Epithelial cell of proximal tubule (primary cell): ENCODE measurements at places on chromosomes 3 and 15. TPM values are rescaled to one million over a fixed set of nuclear protein-coding genes. Genes with fewer than 3 reads are reported as not detected.

GRCh38 chr15:41013691-41014414 lies 60.6 kb downstream of the CHAC1 start:
- no peak for DNase-seq

- no peak for DNase-seq
These were observed at the start of gene FAM3D for GRCh38 chr3:58666683-58667082. Gene FAM3D (minus strand): TSS chr3:58666774. CDS start chr3:58655563, 11,211 bp downstream.

WNT7A gene
- total RNA-seq: 8.6 and 10.3 TPM in 2 replicates

DNA sequence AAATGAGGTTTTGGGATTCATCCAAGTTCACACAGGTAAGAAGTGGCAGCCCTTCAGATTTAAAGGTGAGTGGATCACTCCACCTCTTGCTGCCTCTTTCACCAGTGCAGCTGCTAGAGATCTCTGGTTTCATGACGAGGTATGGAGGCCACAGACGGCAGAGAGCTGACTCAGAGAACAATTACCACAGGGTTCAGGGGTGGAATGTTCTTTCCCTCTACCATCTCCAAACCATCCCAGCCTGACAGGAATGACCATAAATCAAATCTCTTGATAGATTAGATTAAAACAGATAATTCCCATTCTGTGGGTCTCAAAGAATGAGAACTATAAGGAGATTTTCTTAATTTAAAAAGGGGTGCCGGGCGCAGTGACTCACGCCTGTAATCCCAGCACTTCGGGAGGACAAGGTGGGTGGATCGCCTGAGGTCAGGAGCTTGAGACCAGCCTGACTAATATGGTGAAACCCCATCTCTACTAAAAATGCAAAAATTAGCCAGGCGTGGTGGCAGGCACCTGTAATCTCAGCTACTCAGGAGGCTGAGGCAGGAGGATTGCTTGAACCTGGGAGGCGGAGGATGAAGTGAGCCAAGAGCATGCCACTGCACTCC lies 174.2 kb upstream of the ATP11B start:
- no peak for DNase-seq

DNA sequence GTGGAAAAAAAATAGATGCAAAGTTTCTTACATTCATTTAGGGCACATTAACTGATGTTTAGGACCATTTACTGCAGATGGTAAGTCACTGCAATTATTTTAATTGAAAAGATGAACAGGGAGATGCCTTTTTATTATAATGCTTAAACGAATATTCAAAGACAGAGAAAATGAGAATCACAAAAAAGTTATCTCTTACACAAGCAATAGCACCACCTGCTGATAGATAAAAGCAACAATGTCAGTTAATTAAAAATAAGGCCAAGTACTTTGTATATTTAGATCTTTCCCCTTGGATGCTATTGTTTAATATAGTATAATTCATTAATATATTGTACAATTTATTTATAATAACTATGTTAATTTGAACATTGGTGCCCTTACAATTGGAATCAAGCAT lies 55.9 kb downstream of the IFT80 start:
- DNase-seq: no peak

FBXL2 gene
- total RNA-seq: 10.8 and 13.4 TPM in 2 replicates

ISLR gene
- not detected in 2 replicates for total RNA-seq

DNA sequence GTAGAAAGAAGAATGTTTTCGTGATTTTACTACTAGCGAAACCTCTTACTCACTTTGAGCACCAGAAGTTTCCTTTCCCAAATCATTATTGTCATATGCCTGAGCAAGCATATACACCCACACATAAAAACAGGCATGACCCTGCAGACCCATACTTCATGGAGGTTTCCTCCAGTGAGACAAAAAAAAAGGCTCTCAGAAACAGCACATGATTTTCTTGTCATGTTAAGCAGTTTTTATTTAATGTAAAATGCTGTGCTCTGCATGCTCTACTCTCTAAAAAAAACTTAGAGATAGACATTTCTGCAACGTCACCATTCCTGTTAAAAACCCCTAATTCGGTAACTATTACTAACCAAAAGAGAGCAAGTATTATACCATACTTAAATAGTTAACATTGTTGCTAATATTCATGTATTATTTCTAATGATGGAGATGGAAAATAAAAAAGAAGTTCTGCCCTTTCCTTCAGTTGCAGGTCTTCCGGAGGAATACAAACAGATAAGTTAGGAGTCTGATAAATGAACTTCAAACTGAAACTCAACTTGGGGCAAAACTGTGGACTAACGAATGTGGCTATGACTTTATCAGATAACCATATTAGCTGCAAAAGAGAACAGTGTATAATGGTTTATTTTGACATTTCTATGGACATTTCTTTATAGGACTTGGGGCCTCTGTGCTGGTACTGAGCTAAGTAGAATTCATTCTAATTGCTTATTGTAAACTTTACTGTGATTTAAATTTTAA lies 15.9 kb downstream of the CD200R1 start:
- DNase-seq: no peak

GRCh38 chr15:64263567-64263966 lies 92.4 kb downstream of the CSNK1G1 start:
- no peak for DNase-seq

DNA sequence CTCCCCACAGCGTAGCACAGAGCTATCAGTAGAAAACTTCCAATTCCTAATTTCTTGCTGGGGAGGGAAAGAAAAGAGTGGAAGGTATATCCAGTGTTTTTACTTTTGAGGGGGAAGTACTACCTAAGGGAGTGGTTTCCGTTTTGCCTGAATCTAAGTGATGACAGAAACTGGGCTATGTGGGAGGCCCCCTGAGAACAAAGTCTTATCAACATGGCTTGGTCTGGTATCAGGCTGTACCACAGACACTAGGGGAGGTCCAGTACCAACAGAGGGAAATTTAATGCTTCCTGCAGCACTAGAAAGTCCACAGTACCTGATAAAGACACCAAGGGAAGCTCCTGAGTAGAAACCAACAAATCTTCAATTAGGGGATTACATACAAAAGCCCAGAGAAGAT lies 199.2 kb downstream of the IL5RA start:
- no peak for DNase-seq

DNA sequence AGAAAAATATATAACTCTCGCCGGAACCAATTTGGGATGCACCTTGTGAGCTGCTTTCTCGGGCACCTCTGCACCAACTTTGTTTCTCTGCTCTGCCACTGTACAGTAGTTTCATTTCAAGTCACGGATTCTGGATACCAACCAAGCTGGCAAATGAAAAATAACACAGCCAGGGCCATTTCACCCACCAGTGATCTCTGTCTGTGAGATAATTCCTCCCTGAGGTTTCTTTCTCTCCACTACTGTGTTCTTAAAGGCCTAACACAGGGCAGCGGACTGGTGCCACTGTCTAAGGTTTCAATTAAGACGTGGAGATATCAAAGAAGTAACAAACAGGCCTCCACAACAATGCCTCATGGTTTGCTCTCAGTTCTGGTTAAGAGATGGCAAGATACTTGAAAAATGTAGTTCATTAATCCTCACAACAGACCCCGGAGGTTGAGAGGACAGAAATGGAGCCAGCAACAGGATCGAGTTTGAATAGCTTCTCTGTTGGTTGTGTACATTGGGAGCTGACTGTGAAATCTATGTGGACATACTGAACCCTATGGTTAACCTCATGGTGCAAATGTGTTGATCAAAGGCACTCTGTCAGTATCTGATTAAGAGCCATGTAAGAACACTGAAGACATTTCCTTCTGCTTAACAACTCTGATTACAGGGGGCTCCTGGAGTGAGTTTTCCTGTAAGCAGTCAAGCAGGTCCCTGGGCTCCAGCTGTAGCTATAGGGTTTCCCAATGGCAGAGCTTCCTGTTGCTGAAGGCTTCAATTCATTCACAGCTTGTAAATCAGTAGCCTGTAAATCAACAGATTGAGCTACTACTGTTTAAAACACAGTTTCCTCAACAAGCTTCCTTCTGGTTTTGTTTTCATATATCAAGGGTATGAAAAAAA lies 470.5 kb downstream of the EPHA3 start:
- no peak for DNase-seq

GRCh38 chr3:4514321-4514720 lies 21.2 kb downstream of the ITPR1 start:
- DNase-seq: no peak

GRCh38 chr3:82020282-82020681 lies 258.8 kb upstream of the GBE1 start:
- DNase-seq: no peak

DNA sequence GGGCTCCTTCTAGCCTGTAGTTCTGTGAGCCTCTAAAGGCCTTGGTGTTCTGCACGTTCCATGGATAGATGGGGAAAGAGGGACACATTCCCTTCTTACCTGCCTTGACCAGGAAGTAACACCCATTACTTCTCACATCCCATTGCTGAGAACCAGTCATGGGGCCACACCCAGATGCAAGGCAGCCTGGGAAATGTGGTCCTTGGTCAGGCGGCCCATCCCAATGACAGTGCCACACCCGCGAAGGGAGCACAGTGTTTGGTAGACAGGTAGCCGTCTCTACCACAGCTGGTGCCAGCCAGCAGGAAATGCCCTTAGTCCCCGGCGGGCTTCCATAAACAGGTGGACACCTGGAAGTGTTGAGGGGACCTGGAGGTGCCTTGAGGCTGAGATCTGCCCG lies 23.2 kb upstream of the LCTL start:
- no peak for DNase-seq

DNA sequence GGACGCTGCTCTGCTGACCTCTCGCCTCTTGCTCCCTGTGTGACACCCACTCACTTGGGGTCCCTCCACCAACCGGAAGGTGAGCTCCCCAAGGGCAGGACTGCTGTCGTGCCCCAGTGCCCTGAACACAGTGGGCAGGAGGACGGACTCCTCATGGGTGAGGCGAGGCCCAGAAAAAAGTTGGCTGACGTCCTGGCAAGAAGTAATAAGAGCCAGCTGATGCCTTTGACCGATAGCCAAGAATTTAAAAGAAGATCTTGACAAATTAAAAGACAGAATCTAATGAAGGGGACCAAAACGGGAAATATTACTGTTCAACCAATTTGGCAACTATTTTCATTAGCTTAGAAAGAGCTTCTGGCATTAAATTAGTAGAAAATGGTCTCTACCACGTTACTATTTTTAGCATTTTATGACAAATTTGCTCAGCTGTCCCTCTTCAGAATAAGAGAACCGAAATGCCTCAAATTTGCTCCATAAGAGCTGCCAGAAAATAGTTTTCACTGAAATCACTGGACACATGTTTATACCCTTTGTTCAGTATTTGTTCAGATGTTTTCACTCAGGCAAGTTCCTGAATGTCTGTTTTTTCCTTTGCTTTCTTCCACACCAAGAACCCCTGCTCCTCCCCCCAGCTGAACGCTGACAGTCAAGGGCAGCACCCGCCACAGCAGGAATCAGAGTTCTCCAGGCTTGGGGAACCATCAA lies 60.5 kb downstream of the XXYLT1 start:
- no peak for DNase-seq

INSYN1 gene
- total RNA-seq: under 0.01 and 2.0 TPM in 2 replicates

GRCh38 chr3:15499536-15499935 lies 22.0 kb downstream of the COLQ start:
- DNase-seq: no peak

DNA sequence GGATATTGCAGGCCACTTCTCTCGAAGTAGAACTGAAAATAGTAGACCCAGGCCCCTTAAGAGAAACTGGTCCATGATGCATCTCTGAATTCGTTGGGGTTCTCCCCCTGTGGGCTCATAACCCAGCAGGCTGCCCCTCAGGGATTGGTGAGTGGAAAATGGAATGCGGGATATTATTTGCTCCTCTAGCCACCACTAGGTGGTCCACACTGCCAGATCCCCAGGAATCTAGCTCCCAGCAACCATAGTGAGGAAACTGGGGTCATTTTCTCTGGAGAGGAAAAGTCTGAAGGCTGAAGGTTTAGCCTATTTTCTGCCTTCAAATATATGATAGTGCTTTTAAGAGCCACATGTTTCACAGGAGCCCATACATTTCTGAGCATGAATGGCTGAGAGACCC lies 6.7 kb downstream of the CX3CR1 start:
- no peak for DNase-seq

GRCh38 chr3:13462125-13462629 lies 17.9 kb upstream of the HDAC11 start:
- DNase-seq: no peak

DNA sequence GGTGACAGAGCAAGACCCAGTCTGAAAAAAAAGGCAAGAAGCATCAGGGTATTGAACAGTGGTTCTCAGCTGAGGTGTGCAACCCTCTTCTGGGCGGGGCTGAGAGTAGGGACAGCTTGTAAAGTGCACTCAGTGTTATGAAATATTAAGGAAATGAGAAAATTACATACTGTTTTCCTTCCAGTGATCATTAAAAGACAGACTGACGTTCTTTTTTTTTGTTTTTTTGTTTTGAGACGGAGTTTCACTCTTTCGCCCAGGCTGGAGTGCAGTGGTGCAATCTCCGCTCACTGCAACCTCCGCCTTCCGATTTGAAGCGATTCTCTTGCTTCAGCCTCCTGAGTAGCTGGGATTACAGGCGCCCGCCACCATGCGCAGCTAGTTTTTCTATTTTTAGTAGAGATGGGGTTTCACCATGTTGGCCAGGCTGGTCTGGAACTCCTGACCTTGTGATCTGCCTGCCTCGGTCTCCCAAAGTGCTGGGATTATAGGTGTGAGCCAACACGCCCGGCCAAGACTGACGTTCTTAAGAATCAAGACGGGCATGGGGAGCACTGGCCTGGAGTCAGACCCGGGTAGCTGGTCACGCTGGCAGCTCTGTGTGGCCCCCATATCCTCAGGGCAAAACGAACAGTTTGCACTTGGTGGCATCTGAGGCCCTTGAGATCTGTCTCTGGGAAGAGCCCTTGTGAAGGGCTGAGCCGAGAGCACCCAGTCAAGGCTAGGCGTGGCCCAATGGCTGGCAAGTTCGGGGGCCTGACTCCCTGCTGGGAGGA lies 11.4 kb downstream of the MAN2A2 start:
- no peak for DNase-seq

GNAT1 gene
- total RNA-seq: not detected in 2 replicates

DNA sequence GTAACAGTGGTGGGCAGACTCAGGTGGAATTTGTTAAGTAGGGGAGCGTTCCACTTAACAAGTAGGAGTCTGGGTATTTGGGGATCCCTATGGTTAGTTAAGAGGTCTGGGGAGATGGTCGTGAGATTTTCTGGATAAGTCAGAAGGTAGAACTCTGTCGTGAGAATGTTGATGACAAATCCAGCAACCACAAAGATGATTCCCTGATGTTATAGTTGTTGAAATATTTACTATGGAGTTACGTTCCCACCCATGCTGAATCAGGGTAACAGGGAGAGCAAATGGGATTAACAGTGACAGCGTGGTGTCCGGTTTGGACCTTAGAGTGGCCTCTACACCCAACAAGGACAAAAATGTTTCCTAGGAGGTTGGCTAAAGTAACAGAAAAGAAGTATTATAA lies 110.8 kb downstream of the MFSD1 start:
- DNase-seq: no peak

CYP11A1 gene
- total RNA-seq: 0.87 and 2.6 TPM in 2 replicates

GRCh38 chr3:127691489-127691888 lies 18.7 kb downstream of the ABTB1 start:
- DNase-seq: no peak

INKA1 gene
- 2.5 TPM in 1 of 2 replicates, not detected in the other for total RNA-seq

- no peak for DNase-seq
These were observed 21.5 kb downstream of the CYFIP1 start for GRCh38 chr15:22958487-22959280.

- DNase-seq: no peak
These were observed 947.3 kb downstream of the ROBO1 start for GRCh38 chr3:78820542-78820941.

GRCh38 chr3:78978037-78978436 lies 789.8 kb downstream of the ROBO1 start:
- no peak for DNase-seq

- DNase-seq: no peak
These were observed 559.1 kb downstream of the FGF12 start for GRCh38 chr3:192168202-192168601.
